Thoracic aorta (tissue), 2 donors: ENCODE measurements at places on chromosomes 1 and 21.

DNA sequence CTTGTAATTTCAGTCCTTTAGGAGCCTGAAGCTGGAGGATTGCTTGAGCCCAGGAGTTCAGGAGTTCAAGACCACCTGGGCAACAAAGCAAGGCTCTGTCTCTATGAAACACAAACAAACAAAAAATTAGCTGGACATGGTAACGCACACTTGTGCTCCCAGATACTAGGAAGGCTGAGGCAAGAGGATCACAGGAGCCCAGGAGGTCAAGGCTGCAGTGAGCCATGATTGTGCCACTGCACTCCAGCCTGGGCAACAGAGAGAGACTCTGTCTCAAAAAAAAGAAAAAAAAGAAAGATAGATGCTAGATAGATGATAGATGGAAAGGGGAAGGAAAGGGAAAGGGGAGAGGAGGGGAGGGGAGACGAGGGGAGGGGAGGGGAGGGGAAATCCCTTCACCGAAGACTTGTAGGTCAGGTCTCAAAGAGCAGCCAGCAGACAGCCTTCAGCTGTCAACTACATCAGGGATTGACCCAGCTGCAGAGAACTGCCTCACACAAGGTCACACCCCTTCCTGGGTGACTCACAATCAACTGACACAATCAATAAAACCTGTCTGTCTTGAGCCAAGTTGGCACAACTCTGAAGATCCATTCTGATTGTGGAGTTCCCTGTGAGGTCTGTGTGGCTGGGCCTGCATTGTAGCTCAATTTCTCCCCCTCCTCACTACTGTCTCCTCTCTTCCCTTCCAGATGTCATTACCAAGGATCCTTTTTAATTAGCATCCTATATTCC is 200.6 kb downstream of the RGS7 start:
- no peak for DNase-seq
- no peaks in the 10 kb centered on the region for H3K36me3 ChIP-seq
- no peak overlapping the region for H3K4me3 ChIP-seq
- H3K27ac ChIP-seq, result no peak overlapping the region

DNA sequence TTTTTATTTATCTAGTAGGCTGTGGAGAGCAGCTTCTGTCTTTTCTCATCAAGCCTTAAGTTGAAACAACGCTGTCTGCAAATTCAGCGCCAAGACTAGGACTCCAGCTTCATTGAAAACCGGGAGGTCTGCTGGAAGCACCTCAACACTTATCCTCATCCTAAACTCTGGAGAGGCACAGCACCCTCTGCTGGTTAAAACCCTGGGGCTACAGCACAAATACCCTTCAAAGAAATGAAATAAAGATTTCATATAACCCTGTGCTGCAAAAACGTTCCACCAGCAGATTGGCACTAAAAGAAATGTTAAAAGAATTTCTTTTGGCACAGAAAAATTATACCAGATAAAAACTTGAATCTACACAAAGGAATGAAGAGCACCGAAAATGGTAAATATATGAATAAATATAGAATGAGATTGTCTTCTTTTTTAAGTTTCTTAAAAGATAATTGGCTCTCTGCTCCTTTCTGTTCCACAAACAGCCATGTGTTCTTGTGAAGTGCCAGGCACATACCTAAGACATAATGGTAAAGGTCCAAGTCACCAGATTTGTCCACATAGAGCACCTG is 227.7 kb upstream of the SAMSN1 start:
- H3K4me1 ChIP-seq, result no peaks in the 10 kb centered on the region
- H3K36me3 ChIP-seq, result no peaks in the 10 kb centered on the region
- no peaks in the 10 kb centered on the region for H3K27me3 ChIP-seq
- DNase-seq, result no peak
- no peak overlapping the region for H3K4me3 ChIP-seq

DNA sequence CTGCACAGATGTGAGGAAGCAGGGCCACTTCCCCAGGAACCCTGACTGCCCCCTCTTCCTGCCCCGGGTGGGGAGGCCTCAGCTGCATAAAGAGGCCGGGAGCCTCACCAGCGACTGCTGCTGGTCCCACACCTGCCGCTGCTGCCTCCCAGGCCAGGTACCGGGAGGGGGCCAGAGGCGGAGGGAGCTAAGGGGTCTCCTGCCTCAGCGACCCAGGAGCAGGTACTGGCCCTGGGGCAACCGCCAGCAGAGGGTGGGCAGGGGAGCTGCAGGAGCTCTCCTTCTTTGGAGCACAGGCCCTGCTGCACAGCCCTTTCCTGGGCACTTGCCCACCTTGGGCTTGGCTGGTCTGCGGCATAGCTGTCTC is 6.8 kb downstream of the GJC2 start:
- H3K27me3 ChIP-seq, result no peaks in the 10 kb centered on the region
- no peak for DNase-seq
- no peak overlapping the region for H3K4me3 ChIP-seq
- no peaks in the 10 kb centered on the region for H3K36me3 ChIP-seq

DNA sequence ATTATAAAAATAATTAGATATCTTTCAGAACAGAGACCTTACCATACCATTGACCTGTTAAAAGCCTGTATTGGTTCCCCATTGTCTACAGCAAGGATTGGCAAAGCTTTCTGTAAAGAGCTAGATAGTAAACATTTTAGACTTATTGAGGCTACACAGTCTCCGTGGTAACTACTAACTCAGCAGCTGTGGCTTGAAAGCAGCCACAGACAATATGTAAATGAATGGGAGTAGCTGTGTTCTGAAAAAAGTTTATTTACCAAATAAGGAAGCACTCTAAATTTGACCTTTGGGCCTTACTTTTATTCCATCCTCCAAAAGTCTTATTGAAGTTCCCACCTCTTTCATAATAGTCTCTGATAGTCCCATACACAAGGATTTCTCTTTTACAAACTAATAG is 39.7 kb downstream of the NUP210L start:
- no peaks in the 10 kb centered on the region for H3K4me1 ChIP-seq
- no peak overlapping the region for H3K4me3 ChIP-seq
- no peaks in the 10 kb centered on the region for H3K36me3 ChIP-seq
- no peak overlapping the region for H3K27ac ChIP-seq
- H3K27me3 ChIP-seq, result no peaks in the 10 kb centered on the region
- DNase-seq, result no peak
